Skin of body (tissue), 3 donors: ENCODE measurements at places on chromosomes 11 and 22. TPM values are rescaled to one million over a fixed set of nuclear protein-coding genes. Genes with fewer than 3 reads are reported as not detected.

GRCh38 chr22:17191163-17191784 lies 28.0 kb downstream of the ADA2 start:
- no peak for DNase-seq

GRCh38 chr22:49549256-49550140 lies 278.2 kb downstream of the BRD1 start:
- DNase-seq, result no peak

- no peak for DNase-seq
These were observed 57.8 kb upstream of the ARHGAP32 start for GRCh38 chr11:129249923-129250322.

DNA sequence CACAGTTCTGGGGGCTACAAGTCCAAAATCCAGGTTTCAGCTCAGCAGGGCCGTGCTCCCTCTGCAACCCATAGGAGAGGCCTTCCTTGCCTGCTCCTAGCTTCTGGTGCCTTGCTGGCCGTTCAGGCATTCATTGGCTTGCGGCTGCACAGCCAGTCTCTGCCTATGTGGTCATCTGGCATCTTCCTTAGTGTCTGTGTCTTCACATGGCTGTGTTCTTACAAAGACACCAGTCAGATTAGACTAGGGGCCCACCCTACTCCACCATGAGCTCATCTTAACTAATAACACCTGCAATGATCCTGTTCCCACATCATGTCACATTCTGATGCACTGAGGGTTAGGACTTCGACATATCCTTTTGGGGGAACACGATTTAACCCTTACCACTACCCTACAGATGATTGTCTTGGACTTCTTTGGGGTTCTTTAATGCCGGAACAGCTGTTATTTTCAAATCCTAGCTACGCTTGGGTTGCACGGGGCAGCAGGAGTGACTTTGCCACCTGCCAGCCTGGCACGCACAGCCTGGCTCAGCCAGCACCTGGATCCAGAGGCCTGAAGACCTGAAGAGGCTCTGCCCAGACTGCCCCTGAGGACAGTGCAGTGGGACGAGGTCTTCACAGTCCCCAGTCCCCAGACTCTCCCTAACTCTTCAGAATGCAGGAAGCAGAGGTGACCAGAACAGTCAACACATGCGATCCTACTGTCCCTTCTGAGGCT lies 7.7 kb upstream of the NEAT1 start:
- DNase-seq, result no peak

DNA sequence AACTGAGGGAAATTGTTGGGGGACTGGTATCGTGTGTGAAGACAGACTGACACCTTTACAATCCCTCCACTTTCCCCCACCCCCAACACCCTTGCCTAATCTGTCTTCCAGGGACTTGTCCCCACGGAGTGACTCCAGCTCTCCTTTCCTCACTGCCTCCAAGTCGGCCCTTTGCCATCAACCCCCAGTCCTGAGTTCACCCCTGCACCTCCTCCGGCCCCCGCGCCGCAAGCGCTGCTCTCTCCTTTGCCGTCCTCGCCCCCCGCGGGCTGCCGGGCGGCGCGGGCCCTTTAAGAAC lies 183 bp upstream of the ABCG4 start:
- DNase-seq, result no peak

MSANTD4 gene
- 20.6 TPM for total RNA-seq
